ENCODE measurements at places on chromosomes 11 and 22.

DNA sequence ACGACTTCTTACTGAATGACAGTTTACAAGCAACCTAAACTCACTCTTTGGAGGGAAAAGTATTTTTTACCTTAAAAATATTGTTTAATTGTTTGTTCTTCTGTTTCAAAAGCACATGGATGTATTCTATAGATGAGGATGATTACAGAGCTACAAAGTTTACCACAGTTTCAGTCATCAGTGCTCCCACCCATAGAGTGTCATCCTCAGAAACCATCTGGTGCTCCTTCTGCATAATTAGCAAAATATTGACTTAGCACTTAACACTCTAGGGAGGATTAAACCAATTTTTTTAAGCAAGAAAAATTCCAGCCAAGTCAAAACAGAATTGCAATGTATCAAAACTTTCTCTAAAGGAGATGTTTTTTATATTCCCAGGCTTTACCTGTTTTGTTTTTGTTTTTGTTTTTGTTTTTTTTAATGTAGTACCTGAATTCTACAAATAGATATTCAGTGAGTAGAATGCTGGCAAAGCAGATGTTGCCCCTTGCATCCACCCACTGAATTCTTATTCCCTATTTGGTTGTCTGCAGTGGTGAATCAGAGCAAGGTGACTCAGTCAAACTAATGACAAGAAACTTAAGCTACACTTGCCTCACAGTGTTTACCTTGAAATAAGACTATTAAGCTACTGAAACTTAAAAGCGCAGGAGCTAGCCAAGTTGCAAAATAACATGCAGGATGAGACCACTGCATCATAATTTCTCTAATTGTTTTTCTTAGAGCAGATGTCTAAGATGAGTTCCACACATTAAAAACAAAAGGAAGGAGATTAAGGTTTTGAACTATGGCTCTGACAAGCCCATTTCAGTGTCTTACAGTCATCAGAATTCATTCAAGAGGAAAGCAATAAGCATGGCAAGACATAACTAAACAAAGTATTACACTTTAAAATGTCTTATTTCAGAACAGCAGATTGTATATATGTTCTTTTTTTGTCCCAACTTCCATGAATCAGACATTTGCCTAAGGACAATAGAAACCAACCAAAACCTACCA, 155.1 kb upstream of the SOX6 start:
- DNase-seq: peak; percentile 60

GRCh38 chr11:117679461-117679860, 117.6 kb downstream of the DSCAML1 start:
- no peak for DNase-seq

- no peak for DNase-seq
Measured at GRCh38 chr22:44242946-44243724, 62.4 kb downstream of the PARVG start.

GRCh38 chr11:15920856-15921629, 435.3 kb downstream of the SOX6 start:
- no peak for DNase-seq

Measured in fibroblast of skin of left quadriceps (primary cell).